Dermis blood vessel endothelial cell (primary cell): ENCODE measurements at places on chromosomes 5 and 9. TPM values are rescaled to one million over a fixed set of nuclear protein-coding genes. Genes with fewer than 3 reads are reported as not detected.

SOHLH1 gene
- 0.05 TPM in 1 of 2 replicates, not detected in the other for total RNA-seq

LCP2 gene
- 2.4 TPM in 1 of 2 replicates, not detected in the other for total RNA-seq

IFNB1 gene
- not detected in 2 replicates for total RNA-seq

PTGS1 gene
- total RNA-seq = 2.7 and 3.6 TPM in 2 replicates

CCL21 gene
- 1.4 and 2.5 TPM in 2 replicates for total RNA-seq

CAMSAP1 gene
- total RNA-seq = 17.5 and 20.1 TPM in 2 replicates

ACSL6 gene
- 0.09 and 0.17 TPM in 2 replicates for total RNA-seq

PCDHGA9 gene
- total RNA-seq = 2.9 and 3.6 TPM in 2 replicates

FREM1 gene
- under 0.01 TPM in 1 of 2 replicates, not detected in the other for total RNA-seq
